ENCODE measurements at places on chromosomes 1 and 21. TPM values are rescaled to one million over a fixed set of nuclear protein-coding genes. Genes with fewer than 3 reads are reported as not detected.

DNA sequence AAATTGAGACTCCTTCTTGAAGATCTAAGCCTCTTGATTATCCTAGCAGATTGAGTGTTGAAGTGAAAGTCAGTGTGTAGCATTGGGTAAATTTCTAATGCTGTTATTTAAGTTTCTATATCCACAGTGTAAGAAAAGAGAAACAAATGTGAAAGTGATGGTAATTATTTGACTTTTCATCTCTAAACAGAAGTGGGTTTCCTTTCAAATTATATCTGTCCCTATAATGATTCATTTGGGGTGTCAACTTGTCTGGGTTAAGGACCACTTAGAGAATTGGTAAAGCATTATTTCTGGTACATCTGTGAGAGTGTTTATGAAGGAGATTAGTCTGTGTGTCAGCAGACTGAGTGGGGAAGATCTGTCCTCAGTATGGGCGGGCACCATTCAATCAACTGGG, 133.0 kb upstream of the HMCN1 start:
- no peak for DNase-seq

HRNR gene
- not detected for total RNA-seq

ACOT11 gene
- total RNA-seq = 41.3 TPM

ITGB3BP gene
- 5.6 TPM for total RNA-seq

DNA sequence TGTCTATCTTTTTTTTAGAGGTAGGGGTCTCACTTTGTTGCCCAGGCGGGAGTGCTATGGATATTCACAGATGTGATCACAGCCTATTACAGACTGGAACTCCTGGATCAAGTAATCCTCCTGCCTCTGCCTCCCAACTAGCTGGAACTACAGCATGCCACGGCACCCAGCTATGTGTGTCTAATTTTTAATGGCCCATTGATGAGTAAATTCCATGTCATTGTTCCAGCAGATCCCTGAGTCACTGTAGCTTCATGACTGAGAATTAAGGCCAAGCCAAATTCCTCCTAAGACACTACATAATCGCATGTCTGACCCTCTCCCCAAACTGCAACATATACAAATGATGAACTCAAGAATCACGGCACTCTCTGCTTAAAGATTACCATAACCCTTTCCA, 84.2 kb upstream of the RGS2 start:
- DNase-seq = no peak

PLA2G5 gene
- 1.5 TPM for total RNA-seq

- no peak for DNase-seq
Observed at GRCh38 chr1:242081446-242081845, 82.5 kb upstream of the MAP1LC3C start.

DNA sequence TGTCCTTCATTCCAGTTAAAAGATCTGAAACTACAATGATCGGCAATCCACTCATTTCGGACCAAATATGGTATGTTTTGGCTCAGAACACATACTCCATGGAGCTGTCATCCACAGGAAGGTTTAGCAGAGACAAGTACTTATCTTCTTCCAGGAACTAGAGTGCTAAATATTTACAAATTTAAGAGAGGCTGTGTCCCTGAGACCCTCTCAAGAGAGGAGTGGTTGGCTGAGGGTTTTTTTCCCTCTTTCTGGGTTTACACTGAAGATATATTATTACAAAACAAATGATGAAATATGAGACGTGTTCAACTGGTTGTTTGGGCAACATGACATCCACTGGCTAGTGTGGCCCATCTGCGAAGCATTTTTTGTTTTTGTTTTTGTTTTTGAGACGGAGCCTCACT, 25.9 kb upstream of the NID1 start:
- DNase-seq = peak; percentile 14

PFKFB2 gene
- total RNA-seq = 150 TPM

ADCY10 gene
- total RNA-seq = 4.9 TPM

GRCh38 chr1:17611991-17612390, 72.5 kb downstream of the ARHGEF10L start:
- DNase-seq = no peak

CD1D gene
- total RNA-seq = 34.7 TPM

GRCh38 chr1:42950116-42950481, 8.6 kb downstream of the SLC2A1 start:
- no peak for DNase-seq

- no peak for DNase-seq
Observed at GRCh38 chr1:44778705-44779576, 3.6 kb downstream of the RPS8 start.

- no peak for DNase-seq
Observed at GRCh38 chr21:38631206-38631605, 132.9 kb upstream of the ERG start.

- DNase-seq = no peak
Observed at GRCh38 chr1:113792471-113792870, 19.8 kb downstream of the RSBN1 start.

LCE1B gene
- total RNA-seq = not detected

- DNase-seq = no peak
Observed at GRCh38 chr1:118947790-118948189, 40.4 kb downstream of the TBX15 start.

DNA sequence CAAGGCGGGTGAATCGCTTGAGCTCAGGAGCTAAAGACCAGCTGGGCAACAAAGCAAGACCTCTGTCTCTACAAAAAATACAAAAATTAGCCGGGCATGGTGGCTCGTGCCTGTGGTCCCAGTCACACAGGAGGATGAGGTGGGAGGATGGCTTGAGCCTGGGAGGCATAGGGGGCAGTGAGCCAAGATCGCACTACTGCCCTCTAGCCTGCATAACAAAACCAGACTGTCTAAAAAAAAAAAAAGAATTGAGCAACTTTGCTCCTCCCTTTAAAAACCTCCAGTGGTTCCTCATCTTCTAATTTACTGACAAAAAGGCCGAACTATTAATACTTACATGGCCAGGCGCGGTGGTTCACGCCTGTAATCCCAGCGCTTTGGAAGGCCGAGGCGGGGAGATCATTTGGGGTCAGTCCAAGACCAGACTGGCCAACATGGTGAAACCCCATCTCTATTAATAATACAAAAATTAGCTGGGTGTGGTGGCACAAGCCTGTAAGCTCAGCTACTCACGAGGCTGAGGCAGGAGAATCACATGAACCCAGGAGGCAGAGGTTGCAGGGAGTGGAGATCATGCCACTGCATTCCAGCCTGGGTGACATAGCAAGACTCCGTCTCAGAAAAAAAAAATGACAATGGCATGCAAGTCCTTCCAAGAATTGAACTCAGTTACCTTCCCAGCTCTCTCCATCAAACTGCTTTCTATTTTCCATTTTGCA, 4.4 kb downstream of the ACBD3 start:
- DNase-seq = peak; percentile 51

BGLAP gene
- total RNA-seq = not detected

DNA sequence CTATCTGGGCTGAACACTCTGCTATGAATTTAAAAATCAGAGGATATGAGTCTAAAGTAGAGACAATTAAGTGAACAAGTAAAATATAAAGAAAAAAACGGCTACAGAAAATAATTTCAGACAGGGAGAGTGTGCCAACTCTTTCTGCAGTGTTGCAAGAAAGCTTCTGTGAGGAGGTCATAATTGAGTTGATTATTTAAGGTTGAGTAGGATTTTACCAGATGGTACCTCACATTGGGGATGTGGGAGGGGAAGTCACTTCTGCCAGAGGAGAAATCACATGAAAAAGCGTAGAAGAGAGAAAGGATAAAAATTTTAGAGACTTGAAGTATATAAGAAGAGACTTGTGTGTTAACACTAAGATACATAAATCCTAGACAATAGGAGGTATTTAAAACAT, 238.0 kb upstream of the NCAM2 start:
- no peak for DNase-seq

- no peak for DNase-seq
Observed at GRCh38 chr21:33078907-33079582, 9.1 kb downstream of the OLIG1 start.

DNA sequence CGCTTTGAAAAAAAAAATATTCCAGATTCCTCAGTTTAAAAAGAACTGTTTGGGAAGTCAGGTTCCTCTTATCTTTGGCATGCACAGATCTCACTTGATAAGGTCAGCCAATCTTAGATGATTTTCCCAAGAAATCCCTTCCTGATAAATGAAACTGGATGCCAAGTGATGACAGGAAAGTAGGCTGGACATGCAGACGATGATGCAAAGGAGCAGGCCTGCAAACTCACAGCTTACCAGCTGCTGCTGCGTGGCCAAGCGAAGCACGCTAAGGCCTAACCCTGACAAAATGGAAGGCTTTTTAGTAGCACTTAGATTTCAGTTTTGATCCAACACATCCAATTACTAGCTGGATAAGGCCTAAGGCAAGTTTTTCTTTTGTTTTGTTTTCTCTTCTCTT, 10.1 kb downstream of the TADA1 start:
- no peak for DNase-seq

NPR1 gene
- total RNA-seq = 6.0 TPM

- DNase-seq = peak; percentile 71
Observed at GRCh38 chr1:234866007-234866866, 256.3 kb upstream of the IRF2BP2 start.

GRCh38 chr1:151007853-151008243, 401 bp upstream of the PRUNE1 start:
- no peak for DNase-seq

GRCh38 chr1:84294751-84295150, 6.8 kb upstream of the SAMD13 start:
- DNase-seq = no peak

DNA sequence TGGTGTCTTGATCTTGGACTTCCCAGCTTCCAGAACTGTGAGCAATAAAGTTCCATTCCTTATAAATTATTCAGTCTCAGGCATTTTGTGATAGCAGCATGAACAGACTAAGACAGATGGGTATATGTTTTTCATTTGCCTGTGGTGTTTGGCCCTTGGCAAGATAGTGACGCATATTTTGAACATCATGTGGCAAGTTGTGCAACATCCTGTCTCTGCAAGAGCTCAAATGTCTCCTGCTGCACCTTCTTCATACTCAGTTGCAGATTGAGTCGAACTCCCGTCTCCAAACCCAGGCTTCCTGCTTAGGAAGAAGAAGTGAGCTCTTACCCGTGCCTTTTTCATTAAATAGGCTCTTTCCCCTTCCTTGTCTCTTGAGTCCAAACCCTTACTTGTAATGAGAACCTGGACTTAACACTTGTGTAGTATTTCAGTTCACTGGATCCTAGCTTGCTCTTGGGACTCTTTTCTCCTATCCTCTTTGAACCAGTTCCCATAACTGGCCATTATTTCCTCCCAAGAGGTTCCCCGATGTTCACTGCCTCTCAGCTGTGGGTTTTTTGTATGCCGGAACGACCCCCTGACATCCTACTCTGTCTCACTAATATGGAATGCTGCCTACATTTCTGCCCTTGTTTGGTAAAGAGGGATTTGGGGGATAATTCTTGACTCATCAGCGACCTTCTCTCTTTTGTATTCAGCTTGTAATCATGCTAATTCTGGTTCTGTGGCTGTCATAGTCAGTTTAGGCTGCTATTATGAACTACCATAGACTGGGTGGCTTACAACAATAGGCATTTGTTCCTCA, 125.0 kb upstream of the KCNK2 start:
- no peak for DNase-seq

- DNase-seq = no peak
Observed at GRCh38 chr1:209878964-209879363, 51.2 kb downstream of the UTP25 start.

- no peak for DNase-seq
Observed at GRCh38 chr1:61560385-61560784, 164.6 kb downstream of the TM2D1 start.

BRDT gene
- not detected for total RNA-seq

DNA sequence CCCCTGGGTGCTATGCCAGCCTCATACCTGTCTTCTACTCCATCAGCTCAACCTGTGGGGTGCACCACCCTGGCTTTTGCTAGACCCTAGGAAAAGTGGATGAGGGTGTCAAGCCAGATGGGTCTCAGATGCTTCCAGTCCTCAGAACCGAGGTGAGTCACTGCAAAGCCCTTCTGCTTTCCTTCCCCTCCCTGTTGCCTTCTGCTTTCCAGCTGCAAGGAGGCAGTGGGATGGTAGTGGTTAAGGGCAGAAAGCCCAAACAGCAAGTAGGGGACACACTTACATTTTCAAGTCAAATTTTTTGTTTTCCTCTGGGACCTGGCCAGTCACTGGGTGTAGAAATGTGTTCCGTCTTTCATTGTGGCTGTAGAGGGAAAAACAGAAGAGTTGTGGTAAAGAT, 60.7 kb upstream of the GOLT1A start:
- DNase-seq = no peak

CASZ1 gene
- total RNA-seq = 117 TPM

DNA sequence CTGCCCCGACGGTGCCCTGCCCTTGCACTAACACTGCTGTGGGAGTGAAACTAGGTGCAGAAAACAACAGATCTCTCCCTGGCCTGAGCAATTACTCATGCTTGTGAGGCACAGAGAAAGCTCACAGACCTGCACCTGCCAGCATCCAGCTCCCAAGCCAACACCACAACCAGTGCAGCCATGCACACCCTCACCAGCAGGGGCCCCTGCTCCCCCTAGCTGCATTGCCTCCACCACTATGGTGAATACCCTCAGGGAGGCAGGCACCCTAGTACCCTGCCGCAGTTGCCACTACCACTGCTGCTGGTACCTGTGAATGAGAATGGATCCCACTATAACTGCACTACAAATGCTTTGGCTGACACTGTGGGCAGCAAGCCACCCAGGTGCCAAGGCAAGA, 7.1 kb upstream of the DIRAS3 start:
- DNase-seq = no peak

DEPDC1 gene
- 1.2 TPM for total RNA-seq

- DNase-seq = no peak
Observed at GRCh38 chr21:44931501-44932407, 8.1 kb upstream of the SLX9 start.

DNA sequence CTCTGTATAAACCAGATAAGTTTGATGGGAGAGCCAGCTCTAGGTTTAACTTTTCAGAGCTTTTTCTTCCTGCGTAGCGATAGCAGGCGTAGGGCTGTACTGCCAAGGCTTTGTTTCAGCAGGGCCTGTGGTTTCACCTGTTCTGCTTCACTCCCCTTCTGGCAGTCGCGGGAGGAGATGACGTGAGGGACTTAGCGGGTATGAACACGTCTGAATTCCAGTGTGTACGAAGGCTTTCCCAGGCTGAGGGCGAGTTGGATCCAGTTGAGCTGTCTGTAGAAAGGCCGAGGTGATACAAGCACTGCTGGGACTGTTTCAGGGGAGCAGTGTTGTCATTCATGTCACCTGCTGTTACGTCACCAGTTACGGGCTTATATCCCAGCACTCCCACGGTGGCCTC, 21.2 kb downstream of the PEX14 start:
- no peak for DNase-seq

DNA sequence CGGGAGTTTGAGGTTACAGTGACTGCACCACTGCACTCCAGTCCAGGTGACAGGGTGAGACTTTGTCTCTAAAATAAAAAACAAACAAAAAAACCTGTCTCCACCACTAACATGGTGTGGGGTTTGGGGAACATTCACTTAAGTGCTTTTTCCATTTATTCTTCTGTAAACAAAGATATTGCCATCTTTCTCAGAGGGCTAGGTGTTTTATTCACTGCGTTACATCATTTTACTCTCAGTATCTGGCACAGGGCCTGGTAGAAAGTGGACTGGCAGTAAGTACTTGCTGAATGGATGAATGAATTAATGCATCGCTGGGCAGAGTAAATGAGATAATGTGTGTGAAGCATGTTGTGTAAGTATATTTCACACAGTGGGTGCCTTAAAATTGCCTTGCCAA, 20.1 kb downstream of the KIAA0040 start:
- no peak for DNase-seq

All from Peyer's patch (tissue), 4 donors.